Peyer's patch (tissue), 4 donors: ENCODE measurements at places on chromosomes 4 and X.
A peak's percentile ranks its signal among the peaks of the same experiment; 100 is the strongest.

DNA sequence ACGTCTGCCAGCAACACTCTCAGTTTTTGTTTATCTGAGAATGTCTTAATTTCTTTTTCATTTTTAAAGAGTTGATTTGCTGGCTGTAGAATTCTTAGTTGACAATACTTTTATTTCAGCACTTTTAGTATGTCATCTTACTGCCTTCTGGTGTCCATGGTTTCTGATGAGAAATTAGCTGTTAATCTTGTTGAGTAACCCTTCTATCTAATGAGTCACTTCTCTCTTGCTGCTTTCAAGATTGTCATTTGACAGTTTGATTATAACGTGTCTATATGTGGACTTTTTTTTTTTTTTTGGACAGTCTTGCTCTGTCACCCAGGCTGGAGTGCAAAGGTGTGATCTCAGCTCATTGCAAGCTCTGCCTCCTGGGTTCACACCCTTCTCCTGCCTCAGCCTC lies 24.0 kb upstream of the TMEM255A start:
- no peak for DNase-seq

GRCh38 chrX:35016051-35016450 lies 73.5 kb downstream of the FAM47B start:
- no peak for DNase-seq

DNA sequence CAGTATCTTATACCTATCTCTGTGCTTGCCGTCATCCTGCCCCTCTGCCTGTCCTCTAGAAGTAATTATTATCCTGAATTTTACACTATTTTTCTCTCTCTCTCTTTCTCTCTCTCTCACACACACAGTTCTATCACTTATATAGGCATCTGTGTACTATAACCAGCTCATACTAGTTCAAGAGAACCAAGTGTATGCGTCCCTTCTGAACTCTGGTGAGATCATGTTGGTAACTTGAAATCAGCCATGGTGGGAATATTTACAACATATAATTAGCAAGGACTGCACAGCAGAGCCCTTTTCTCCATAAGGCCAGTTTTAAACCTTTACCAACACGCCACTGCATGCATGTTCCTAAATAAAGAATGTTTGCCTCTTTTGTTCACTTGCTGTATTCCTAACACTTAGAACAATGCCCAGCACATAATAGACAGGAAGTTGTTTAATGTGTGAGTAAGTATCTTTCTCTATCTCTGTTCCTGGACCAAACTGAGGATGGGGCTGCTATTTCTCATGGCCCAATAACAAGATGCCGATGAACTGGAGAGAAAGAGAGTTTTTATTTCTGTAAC lies 51.1 kb upstream of the IL21 start:
- no peak for DNase-seq

DNA sequence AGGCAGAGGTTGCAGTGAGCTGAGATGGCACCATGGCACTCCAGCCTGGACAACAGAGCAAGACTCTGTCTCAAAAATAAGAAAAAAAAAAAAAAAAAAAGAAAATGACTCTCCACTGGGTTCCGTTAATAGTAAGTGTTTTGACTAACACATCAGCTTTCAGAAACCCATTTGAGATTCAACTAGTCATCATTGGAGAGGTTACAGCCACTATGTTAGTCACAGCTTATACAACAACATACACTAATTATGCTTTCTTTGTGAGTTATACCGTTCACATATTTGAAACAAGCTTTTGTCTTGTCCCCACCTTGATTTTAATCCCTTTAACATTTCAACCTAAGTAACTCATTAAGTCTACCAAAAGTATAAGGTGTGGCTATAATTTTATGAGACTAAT lies 48.2 kb downstream of the HADH start:
- no peak for DNase-seq

DNA sequence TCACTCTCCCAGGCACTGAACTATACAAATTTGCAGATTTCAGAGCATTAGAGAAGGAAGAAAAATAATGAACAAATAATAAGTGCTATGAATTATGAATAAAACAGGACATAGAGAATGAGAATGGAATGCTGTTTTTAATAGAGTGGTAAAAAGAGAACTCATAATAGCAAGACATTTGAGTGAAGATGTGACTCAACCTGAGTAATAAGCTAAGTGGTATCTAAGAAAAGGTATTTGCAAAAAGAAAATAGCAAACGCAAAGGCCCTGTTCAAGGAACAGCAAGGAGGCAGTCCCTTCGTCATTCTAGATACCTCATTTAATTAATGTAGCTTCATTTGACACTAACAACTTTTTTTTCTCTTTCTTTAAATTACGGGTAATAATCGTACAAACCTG lies 1910.0 kb upstream of the TENM3 start:
- no peak for DNase-seq

- no peak for DNase-seq
These were observed 688.0 kb downstream of the PCDH19 start for GRCh38 chrX:99722094-99722493.

GRCh38 chrX:69021141-69021960 lies 143.9 kb downstream of the PJA1 start:
- DNase-seq, result no peak

GRCh38 chr4:6749340-6750171 lies 33.0 kb upstream of the KIAA0232 start:
- peak; percentile 93 for DNase-seq

DNA sequence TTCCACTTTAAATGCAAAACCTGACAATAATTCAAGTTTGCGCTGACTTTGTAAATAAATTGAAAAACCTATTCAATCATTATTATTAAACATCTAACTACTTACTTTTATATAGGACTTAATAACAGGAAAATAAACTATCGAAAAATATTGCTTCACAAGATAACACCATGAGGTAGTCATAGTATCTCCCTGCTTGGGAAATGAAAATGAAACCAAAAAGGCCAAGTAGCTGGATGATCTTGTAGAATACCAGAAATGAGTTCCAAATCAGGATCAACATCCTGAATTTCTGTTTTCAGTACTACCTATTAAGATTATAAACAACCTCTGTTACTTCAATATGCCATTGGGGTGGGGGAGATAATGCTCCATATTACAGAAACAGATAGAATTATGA lies 58.9 kb downstream of the CHIC2 start:
- DNase-seq, result no peak

DNA sequence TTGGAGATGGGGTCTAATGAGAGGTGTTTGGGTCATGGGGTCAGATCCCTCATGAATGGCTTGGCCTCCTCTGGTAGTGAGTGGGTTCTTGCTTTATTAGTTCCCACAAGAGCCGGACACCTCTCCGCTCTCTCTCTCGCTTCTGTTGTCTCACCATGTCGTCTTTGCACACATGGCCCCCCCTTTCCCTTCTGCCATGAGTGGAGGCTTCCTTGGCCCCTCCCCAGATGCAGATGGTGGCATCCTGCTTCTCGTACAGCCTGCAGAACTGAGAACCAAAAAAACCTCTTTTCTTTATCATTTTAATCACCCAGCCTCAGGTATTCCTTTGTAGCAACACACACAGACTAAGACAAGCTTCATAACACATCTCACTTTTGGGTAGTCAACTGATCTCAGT lies 49.6 kb upstream of the SPRY1 start:
- no peak for DNase-seq
